ENCODE measurements at places on chromosomes 1 and 21.

GRCh38 chr1:2819429-2819828 is 17.9 kb upstream of the TTC34 start:
- no peak for DNase-seq

- DNase-seq: no peak
Observed at GRCh38 chr1:67880056-67880601, 46.9 kb upstream of the GNG12 start.

- no peak for DNase-seq
Observed at GRCh38 chr21:36806103-36806502, 107.2 kb downstream of the SIM2 start.

- no peak for DNase-seq
Observed at GRCh38 chr21:35852820-35853219, 207.5 kb downstream of the SETD4 start.

DNA sequence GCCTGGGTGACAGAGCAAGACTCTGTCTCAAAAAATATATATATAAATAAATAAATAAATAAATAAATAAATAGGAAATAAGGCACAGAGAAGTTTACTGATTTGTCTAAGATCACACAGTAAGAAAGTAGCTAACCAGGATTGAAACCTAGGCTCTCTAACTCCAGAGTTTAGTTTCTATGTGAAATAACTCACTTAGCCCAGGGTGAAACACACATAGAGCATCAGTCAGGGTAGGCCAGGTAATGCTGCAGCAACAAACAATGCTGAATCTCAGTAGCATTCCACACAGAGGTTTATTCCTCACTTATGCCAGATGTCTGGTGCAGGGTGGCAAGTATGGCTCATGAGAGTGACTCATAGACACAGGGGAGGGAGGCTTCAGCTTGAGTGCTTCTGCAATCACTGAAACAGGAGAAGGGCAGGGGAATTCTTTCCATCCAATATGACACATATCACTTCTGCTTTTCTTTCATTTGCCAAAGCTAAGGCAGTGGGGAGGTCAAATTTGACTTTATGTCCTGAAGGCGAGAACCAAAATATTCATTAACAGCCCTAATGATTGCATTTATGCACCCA is 37.1 kb upstream of the KANK4 start:
- no peak for DNase-seq

DNA sequence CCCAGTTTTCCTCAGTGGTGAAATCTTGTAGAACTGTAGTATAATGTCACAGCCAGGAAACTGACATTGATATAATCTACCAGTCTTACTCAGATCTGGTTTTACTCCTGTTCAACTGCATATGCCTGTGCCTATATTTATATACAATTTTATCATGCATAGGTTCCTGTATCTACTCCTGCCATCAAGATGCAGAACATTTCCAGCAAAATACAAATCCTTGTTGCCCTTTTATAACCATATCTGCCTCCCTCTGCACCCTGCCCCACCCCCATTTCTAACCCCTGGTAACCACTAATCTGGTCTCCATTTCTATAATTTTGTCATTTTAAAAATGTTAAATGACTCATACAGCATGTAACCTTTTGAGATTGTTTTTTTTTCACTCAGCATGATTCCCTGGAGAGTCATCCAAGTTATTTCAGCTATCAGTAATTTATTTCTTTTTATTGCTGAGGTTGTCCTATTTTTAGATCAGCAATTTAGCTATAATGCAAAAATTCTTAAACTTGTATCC is 8.1 kb downstream of the UTP25 start:
- DNase-seq: peak; percentile 34

All from dermis microvascular lymphatic vessel endothelial cell (primary cell).